ENCODE measurements at places on chromosomes 1 and 21. TPM values are rescaled to one million over a fixed set of nuclear protein-coding genes. Genes with fewer than 3 reads are reported as not detected.

GRCh38 chr1:57494530-57495079, 70.7 kb upstream of the DAB1 start:
- peak; percentile 17 for DNase-seq

GFI1 gene
- 2.0 TPM for total RNA-seq

GRCh38 chr1:17342014-17342441, 30.0 kb upstream of the PADI6 start:
- no peak for DNase-seq

DNA sequence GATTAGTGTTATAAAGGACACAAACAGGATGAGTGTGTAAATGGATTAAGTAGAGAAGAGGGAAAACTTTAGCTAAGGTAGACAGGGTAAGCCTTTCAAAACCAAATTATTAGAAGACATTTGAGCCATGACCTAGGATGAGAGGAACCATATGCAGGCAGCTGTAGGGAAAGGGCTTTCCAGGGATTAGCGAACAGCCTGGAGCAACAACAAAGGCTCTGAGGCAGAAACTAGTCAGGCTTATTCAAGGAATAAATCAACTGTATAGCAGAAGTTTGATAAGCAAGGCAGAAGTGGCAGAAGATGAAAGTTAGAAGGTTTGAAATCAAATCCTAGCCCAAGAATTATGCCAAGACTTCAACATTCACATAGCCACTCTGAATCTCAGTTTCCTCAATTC, 21.3 kb downstream of the AIDA start:
- no peak for DNase-seq

GPR3 gene
- 2.6 TPM for total RNA-seq

TTC22 gene
- 0.15 TPM for total RNA-seq

DNA sequence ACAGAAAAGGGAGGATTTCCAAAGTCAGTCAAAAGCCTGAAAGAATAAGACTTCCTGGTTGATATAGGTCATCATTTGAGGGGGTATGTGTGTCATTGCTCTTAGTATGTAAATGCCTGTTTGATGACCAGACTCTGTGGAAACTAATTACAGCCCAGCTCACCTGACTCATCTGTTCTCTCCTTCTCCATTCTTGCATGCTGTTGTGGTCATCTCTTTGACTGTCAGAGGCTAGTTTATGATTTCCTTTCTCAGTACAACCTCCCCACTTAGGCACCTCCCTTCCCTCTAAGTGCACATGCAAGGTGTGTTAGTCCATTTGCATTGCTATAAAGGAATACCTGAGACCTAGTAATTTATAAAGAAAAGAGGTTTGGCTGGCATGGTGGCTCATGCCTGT, 2.4 kb upstream of the C1orf116 start:
- DNase-seq: peak; percentile 95

DNA sequence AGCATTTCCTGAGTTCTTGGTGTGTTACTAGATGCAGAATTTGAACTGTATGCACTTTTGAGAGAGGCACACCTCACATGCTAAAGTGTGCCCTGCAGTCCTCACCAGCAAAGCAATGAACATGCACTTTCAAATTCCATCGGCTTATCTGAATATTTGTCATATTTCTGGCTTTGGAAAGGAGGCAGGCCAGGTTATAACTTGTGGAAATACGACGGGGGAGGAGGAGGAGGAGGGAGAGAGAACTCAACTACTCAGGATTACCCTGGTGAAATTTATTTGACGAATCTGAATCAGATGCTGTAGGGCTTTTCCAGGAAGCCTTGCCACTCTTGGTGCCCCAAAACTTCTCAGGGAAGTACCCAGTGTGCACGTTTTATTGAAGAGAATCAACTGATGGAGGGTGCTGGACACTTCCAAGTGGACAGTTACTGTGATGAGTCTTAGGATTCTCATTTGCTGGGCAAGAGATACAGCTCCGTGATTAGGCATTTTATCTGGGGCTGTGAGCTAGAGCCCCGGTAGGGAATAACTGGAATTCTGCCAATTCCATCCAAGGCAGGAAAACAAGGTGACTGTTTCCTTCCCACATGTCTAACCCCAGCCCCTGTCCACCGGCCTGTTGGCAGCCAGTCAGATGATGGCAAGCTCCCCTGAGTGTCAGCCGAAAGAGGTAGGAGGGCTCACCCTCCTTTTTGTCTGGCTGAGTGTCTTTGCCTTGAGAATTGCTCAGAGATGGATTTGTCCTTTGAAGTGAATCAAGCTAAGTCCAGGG, 3.8 kb downstream of the PDPN start:
- DNase-seq: peak; percentile 50

ARHGEF11 gene
- total RNA-seq: 19.2 TPM

EXTL2 gene
- 23.1 TPM for total RNA-seq

- no peak for DNase-seq
These were observed 66.8 kb downstream of the CAPZB start for GRCh38 chr1:19418503-19418971.

KCNA3 gene
- total RNA-seq: not detected

GRCh38 chr1:113073479-113073950, 517 bp downstream of the LRIG2 start:
- DNase-seq: peak; percentile 63

- DNase-seq: no peak
These were observed 376 bp downstream of the GBP1 start for GRCh38 chr1:89064632-89065031.

- peak; percentile 58 for DNase-seq
These were observed 1.9 kb downstream of the PEAR1 start for GRCh38 chr1:156895455-156895812.
